Hippocampal formation (tissue), 2 donors: ENCODE measurements at places on chromosomes 13 and 19.
A peak's percentile ranks its signal among the peaks of the same experiment; 100 is the strongest.

GRCh38 chr13:43126420-43126819 lies 103.0 kb downstream of the DNAJC15 start:
- no peak for DNase-seq

DNA sequence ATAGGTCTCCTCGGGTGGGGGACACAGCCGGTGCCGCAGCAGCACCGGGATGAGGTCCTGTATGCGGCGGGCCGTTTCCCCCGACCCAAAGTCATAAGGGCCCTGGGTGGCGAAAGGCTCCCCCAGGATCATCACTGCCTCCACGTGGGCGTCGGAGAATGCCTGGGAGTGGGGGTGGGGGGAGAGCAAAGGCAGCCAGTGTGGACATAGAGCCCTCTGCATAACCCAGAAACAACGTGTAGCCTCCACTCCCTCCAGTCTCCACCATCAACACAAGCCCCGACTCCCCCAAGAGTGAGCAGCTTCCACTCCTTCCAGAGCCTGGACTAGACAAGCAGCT lies 1.7 kb upstream of the NUMBL start:
- no peak for DNase-seq

DNA sequence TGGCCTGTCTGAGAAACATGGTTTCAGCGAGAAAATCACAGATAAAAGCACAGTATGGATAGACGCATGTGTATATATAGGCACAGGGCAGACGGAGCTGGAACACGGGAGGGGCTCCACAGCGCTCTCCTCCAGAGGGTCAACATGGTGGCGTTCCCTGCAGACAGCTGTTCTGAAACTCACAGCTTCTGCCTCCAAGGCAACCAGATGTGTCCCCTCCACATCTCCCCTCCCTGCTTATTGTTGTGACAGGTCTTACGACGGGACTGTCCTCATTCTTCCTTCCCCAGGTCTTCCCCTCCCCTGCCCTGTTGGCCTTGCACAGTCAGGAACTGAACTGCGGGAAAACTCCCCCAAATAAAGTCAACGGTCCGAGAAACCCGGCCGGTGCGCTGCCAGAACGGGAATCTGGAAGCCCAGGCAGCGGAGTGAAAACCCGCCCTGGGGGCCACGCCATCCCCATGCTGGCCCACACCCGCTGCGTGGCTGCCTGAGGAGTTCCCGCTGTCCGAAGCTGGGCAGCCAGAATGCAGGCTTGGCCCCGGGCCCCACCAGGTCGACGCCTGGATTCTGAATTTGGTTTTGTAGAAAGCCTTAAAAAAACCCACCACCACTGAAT lies 2.6 kb upstream of the TIMM13 start:
- no peak for DNase-seq

DNA sequence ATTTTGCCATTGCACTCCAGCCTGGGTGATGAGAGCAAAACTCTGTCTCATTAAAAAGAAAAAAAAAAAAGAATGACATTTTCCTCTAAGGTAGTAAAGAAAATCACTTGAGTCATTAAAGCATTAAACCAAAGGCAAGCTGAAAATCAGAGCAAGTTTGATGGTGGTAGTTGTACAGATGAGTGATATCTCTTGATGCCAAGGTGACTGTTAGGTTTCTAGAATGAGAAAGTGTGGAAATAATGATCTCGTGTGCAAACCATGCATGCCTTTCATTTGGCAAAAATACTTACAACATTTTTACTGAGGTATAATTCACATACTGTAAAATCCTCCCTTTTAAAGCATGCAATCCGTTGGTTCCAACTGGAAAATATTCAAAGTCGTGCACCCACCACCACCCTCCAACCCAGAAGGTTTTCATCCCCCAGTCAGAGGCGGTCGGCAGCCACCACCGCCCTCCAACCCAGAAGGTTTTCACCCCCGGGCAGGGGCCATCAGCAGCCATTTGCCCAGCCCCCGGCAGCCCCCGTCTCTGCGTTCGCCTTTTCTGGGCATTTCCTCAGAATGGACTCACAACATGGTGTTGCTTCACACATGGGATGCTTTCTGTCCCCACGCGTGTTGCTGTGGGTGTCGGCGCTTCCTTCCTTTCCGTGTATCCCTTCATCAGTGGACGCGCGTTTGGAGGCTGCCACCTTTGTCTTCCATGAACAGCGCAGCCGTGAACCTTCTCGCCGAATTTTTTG lies 90.2 kb downstream of the ATP11A start:
- DNase-seq: no peak

GRCh38 chr19:33267706-33268105 lies 34.6 kb downstream of the CEBPA start:
- DNase-seq: no peak

DNA sequence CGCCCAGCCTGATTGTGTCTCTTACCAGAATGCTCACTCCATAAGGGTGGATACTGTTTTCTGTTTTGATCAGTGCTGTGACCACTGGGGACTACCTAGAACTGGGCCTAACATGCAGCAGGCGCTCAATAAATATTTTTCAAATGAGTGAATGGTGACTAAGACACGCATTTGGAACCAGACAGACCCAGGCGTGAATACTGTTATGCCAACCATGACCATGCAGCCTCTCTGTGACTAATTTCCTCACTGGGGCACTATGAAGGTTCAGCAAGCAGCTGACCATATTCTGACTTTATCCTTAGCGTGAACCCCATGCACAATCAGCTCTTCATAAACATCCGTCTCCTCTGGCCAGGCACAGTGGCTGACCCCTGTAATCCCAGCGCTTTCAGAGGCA lies 13.0 kb upstream of the SPC24 start:
- no peak for DNase-seq

GRCh38 chr19:45097776-45098520 lies 5.0 kb downstream of the PPP1R37 start:
- DNase-seq: no peak

DNA sequence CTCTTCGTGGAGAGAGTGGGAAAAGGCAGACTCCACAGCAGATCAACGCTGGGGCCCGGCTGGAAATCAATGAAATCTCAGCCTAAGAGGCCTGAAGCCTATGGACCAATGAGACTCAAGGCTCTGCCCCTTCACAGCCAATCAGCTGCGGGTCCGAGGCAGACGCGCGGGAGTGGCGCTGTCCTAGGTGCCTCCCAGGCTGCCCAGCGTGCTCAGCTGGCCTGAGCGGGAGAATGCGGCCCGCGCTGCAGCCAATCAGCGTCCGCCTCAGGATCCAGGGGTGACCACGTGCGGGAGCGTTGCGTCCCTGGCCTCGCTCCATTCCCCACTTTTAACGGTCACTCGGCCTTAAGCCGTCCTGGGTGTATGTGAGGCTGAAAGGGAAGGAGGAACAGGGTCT lies at the start of gene ZBTB32:
Gene ZBTB32 (plus strand): TSS at position 341 of the 400 bp plus-strand sequence. CDS start 10,069 bp downstream, outside the sequence.
- DNase-seq: no peak

GRCh38 chr19:46722421-46723022 lies 5.6 kb upstream of the PRKD2 start:
- DNase-seq: no peak

DNA sequence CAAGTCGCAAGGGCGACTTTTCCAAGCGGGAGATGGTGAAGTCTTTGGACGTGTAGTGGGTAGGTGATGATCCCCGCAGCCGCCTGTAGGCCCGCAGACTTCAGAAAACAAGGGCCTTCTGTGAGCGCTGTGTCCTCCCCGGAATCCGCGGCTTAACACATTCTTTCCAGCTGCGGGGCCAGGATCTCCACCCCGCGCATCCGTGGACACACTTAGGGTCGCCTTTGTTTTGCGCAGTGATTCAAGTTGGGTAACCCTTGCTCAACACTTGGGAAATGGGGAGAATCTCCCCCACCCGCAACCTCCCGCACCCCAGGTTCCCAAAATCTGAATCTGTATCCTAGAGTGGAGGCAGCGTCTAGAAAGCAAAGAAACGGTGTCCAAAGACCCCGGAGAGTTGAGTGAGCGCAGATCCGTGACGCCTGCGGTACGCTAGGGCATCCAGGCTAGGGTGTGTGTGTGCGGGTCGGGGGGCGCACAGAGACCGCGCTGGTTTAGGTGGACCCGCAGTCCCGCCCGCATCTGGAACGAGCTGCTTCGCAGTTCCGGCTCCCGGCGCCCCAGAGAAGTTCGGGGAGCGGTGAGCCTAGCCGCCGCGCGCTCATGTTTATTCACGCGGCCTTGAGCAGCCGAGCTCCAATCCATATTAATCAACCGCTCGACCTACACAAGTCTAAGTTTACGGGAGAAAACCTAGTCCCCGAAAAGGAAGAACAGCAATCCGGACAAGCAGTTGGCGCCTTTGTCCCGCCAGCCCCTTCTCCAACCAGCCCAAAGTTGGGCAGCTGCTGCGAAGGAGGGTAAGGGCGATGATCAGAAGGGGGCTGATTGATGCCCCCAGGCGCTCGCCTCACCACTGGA lies 9.9 kb downstream of the SOX21 start:
- no peak for DNase-seq

DNA sequence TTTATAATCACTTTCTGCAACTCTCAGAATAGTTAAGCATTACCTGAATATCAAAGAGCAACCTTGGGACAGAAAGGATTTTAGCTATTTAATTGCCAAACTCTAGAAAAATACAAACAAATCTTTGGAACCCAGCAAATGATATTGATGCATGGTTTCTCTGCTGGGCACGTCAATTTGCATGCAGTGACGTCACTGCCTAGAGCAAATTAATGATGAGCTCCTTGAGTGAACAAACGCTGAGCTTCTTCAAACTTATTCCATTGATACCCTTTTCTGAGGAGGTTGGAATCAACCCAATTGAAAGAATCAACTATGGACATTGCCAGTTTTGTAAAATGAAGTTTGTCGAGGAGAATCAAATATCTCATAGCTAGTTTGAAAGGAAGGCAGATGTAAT lies 259.9 kb upstream of the SOX21 start:
- DNase-seq: no peak

GRCh38 chr19:45863840-45864628 lies at the start of gene FOXA3:
TSS of gene FOXA3 (plus strand) at chr19:45864326. CDS start at chr19:45864457, 131 bp downstream.
- DNase-seq: peak; percentile 5

DNA sequence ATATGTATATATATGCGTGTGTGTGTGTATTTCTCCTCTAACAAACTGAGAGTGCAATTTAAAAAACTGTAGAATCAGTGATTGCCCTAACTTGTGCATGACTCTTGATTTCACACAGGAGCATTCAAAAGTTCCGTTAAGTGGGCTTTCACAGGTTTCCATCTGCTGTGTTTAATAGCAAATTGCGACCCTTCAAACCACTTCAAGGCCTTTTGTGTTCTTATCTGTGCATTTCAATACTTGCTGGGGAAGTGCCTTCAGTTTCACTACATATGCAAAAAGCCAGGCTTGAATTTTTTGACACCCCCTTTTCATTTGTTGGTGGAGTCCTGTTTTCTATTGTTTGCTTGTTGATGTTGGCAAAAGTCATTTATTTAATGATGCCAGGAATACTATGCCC lies 158.0 kb downstream of the TM9SF2 start:
- DNase-seq: no peak

- DNase-seq: no peak
Measured at GRCh38 chr13:38173403-38173802, 176.2 kb upstream of the UFM1 start.

GRCh38 chr13:37594550-37594949 lies 4.0 kb downstream of the POSTN start:
- DNase-seq: no peak

DNA sequence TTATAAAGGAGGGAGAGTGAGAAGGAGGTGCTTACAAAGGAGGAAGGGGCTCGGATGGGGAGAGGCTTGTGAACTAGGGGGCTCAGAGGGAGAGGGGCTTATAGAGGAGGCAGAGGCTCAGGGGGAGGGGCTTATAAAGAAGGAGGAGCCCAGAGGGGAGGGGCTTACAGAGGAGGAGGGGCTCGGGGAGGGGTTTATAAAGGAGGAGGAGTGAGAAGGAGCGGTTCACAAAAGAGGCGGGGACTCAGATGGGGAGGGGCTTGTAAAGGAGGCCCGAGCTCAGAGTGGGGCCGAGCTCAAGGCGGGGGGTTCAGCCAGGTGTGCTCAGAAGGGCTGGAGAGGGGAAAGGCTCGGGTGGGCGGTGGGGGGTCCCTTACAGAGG lies 500 bp downstream of the SMIM24 start:
- no peak for DNase-seq

GRCh38 chr13:30354493-30355383 lies 47.4 kb upstream of the KATNAL1 start:
- no peak for DNase-seq

DNA sequence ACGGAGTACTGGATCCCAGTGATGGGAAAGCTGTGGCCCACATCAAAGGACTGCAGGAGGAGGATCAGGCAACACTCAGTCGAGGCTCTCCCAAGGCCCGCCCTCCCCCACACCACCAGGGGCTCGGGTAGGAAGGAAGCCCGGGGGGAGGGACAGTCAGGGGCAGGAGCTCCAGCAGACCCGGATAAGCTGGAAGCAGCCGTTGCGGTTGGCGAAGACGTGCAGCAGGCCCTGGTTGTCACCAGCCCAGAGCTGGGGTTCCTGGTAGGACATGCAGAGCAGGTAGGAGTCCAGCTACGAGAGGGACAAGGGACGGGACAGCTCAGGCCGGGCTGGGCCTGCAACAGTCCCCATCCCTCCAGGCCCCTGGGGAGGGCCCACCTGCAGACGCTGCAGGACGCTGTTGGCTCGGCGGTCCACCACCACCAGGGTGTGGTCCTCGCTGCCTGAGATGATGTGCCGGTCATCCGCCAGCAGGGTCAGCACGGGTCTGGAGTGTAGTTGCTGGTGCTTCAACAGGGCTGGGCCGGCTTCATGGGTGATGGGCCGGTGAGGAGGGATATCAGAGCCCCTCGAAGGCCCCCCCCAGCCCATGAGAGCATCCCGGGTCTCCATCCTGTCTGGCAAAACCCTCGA lies 1.9 kb downstream of the GNG14 start:
- no peak for DNase-seq

DNA sequence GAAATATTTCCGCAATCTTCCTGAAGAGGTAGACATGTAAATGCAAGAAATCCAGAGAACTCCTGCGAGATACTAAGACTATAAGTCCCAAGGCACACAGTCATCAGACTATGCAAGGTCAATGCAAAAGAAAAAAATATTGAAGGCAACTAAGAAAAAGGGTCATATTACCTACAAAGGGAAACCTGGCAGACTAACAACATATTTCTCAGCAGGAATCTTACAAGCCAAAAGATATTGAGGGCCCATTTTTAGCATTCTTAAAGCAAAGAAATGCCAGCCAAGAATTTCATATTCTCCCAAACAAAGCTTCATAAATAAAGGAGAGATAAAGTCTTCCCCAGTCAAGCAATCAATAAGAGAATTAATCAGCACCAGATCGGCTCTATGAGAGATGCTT lies 298.5 kb upstream of the ATXN8OS start:
- DNase-seq: no peak

DNA sequence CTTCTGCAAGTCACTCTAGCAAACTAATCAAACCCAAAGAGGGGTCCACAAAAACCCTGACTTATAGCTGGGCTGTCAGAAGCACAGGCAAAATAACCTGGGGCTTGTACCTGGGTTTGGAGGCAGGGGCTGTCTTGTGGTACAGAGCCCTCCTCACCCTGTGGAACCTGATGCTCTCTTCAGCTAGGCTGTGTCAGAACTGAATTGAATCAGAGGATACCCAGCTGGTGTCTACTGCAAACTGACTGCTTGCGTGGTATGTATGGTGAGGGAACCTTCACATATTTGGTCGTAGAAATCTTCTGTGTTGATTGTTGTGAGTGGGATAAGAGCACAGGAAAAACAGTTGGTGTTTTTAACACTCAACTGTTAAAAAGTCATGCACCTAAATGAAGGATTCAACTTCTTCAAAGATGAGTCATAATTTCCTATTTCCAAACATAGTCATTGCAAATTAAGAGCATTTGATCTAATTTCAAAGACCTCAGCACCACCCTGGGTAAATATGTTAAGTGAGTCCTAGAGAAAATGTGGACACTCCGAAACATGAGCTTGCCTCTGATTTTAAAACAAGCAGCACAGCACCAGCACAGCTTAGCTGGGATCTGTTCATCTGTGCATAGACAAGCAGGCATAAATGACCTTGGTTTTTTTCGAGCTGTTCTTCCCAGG lies 840.2 kb downstream of the UQCRFS1 start:
- no peak for DNase-seq
